ENCODE measurements at places on chromosomes 11 and 22.

- no peak for DNase-seq
These were observed 782 bp downstream of the SMARCB1 start for GRCh38 chr22:23787600-23787896.

DNA sequence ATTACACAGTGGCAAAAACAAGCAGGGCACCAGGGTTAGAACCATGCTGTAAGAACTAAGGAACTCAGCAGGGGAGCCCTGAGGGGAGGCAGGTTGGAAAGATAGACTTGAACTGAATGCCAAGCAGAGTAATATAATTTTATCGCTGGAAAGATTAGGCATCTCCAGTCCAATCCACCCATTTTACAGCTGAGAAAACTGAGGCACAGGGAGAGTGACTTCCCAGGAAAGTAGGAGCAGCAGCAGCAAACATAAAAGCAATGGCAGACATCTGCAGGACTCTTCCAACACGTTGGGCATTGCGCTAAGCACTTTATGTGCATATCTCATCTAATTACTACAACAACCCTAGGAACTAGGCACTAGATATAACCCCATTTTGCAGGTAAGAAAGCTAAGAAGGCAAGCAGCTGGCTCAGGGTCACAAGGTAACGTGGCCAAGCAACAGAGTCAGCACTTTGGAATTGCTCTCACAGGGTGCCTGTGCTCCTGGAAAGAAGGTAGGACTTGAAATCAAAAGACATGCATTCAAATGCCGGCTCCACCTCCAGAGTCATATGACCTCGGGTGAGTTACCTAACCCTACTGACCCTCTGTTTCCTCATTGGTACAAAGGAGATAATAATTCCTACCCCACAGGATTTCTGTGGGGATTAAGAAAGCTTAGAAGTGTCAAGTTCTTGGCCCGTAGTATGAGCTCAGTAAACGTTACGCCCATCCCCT is 215.3 kb downstream of the BARX2 start:
- DNase-seq = no peak

GRCh38 chr11:61534933-61535839 is 26.6 kb downstream of the LRRC10B start:
- no peak for DNase-seq

GRCh38 chr22:48975886-48976285 is 851.8 kb downstream of the BRD1 start:
- peak; percentile 60 for DNase-seq

- no peak for DNase-seq
These were observed 343.1 kb downstream of the SOX6 start for GRCh38 chr11:16013242-16013641.

GRCh38 chr11:123694551-123694950 is 40.1 kb upstream of the SCN3B start:
- DNase-seq = no peak

GRCh38 chr11:29781268-29781667 is 235.6 kb downstream of the KCNA4 start:
- DNase-seq = no peak

GRCh38 chr22:22871536-22872278 is 15.9 kb upstream of the IGLL5 start:
- no peak for DNase-seq

DNA sequence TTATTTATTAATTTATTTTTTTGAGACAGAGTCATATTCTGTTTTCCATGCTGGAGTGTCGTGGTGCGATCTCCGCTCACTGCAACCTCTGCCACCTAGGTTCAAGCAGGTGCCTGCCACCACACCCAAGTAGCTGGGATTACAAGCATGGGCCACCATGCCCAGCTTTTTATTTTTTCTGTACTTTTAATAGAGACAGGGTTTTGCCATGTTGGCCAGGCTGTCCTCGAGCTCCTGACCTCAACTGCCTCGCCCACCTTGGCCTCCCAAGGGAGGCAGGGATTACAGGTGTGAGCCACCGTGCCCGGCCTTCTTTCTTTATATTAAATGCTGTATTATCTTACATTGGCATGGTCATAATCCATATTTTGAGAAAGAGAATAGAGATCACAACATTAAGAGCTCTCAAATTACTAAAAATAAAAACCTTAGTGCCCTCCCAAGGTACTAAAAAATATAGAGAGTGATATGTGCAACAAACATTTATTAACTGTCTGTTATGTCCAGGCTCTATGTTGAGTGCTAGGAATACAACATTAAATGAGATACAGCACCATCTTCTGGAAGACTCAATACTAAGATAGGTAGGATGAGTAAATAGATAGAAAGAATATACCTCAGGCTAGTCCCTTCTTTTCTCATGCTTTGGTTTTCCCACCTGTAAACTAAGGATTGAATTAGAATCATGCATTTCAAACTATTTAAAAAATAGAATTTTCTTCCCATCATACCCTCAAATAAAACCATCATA is 84.1 kb downstream of the BBOX1 start:
- no peak for DNase-seq

- no peak for DNase-seq
These were observed 20.5 kb downstream of the MRE11 start for GRCh38 chr11:94472916-94473799.

GRCh38 chr11:79186669-79187068 is 254.2 kb downstream of the TENM4 start:
- DNase-seq = no peak

- DNase-seq = no peak
These were observed 24.4 kb downstream of the AASDHPPT start for GRCh38 chr11:106101819-106102218.

DNA sequence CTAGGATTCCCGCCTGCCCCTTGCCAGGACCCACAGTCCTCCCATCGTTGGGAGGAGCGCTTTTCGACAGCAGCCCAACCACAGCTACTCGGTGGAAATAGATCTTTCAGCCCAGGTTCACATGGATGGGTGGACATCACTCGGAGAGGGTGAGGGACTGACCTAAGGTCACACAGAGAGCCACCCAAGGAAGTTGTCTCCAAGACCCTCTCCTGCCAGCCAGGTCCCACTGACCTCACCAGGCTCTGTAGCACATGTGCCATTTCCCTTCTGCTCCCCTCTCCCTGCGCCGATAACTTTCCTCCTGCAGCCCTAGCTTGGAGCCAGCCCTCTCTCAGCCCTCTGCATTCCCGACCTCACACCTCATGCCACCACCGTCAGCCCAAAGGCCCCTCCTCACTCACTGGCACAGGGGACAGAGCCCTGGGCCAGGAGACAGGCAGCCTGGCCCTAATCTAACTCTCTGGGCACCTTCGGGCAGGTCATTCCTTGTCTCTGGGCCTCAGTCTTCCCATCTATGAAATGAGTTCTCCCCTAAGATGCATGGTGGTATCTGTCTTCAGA is 4.7 kb downstream of the KCNJ4 start:
- DNase-seq = no peak

GRCh38 chr22:43217285-43218030 is 30.5 kb upstream of the TTLL12 start:
- no peak for DNase-seq

- DNase-seq = no peak
These were observed 81.8 kb upstream of the KCNQ1OT1 start for GRCh38 chr11:2781408-2782274.

- no peak for DNase-seq
These were observed 44.4 kb downstream of the MOB2 start for GRCh38 chr11:1442163-1442562.

DNA sequence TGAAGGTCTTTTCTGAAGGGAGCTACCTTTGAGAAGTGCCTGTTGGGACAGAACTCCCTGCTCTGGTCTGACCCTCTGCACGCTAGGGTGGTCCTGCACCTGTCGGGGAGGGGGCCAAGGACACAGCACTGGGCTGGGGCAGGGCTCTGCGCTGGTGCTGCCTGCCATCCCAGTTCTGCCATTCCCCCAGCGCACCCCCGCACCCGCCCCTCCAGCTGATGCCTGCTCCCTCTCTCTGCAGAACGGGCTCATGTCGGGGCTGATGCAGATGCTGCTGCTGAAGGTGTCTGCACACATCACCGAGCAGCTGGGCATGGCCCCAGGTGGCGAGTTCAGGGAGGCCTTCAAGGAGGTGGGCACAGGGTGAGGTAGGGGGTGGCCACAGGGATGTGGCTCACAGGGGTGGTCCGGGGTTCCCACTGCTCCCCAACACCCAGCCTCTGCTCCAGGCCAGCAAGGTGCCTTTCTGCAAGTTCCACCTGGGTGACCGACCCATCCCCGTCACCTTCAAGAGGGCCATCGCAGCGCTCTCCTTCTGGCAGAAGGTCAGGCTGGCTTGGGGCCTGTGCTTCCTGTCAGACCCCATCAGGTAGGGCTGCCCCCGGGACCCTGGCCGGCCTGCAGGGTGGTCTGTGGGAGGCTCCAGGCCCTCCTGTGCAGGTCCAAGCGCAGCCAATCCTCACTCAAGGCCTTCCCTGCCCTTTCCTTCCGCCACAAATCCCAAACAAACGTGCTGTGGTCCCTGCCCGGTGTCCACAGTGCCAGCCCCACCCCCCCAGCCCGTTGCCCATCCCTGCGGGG is 3.6 kb upstream of the SELENOO start:
- DNase-seq = no peak

GRCh38 chr22:40603088-40603605 is 33.4 kb downstream of the MRTFA start:
- DNase-seq = peak; percentile 26

- no peak for DNase-seq
These were observed 11.5 kb upstream of the NEAT1 start for GRCh38 chr11:65410936-65411680.

- no peak for DNase-seq
These were observed 11.9 kb downstream of the VSIG10L2 start for GRCh38 chr11:125957618-125958332.

DNA sequence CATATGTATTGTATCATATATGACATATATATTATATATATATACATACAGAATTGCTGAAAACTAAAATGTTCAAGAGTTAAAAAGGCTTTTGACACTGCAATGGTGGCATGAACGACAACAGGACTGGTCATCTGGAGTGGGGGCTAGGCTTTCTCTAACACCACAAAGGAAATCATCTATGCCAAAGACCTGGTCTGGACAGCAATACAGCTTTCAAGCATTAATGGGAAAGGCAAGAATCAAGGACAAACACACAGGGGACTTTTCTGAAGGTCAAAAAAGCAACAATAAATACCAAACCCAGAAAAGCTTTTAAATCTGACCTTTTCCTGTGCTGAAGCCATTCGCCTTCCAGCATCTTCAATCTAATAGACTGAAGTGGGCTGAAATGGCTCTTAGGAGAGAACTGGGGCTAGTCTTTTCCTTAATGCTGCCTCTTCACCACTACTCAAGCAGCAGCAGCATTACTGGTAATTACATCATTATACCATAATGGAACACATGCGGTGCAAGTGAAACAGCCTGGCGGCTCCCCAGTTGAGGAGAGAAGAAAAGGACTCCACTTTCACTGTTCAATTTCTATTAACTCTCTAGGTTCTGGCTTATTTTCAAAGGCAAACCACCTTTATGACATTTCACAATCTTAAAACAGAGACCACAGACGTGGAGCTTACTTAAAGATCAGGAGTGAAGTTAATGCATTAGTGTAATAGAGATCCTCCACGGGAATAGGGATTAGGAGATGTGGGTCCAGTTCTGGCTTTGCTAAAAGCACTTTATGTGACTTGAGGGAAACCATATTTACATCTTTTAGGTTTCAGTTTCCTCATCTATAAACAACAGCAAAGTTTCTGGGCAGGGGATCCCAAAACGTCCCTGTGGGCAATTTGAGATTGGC is 63.0 kb downstream of the GAB2 start:
- no peak for DNase-seq

- DNase-seq = no peak
These were observed 114.0 kb downstream of the TBC1D22A start for GRCh38 chr22:46876357-46876934.

Data from SK-N-MC (cell line).